NCI-H524 (cell line): ENCODE measurements at places on chromosomes 11 and 22.

DNA sequence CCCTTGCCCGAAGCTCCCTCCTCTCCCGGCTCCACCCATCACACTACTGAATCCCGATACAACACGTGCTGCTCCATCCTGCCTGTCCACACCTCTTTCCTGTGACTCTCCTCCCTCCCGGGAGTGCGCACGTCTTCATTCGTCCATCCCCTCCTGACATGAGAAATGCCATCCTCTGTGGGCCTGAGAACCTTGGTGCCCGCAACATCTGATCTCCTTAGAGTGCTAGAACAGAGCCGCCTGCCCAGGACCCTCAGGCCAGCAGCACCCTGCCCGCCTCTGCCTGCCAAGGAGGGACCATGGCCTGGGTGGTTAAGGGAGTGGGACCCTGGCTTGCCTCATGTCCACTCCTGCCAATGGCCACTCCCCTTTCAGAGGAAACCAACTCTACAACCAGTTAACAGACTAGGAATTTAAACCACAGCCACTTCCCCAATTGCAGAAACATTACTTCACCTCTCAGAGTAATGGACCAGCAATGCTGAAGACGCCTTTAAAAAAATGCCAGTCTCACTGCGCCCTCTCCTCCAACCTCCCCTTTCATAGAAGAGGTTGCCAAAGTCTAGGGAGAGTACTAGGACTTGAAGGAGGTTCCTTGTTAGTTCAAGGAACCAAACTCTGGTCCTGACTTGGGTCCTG lies 466.3 kb downstream of the OPCML start:
- no peak for DNase-seq

GRCh38 chr11:46643531-46643930 lies 26.2 kb downstream of the ATG13 start:
- DNase-seq, result no peak

- no peak for DNase-seq
These were observed 121.7 kb downstream of the BRD1 start for GRCh38 chr22:49705972-49706352.

GRCh38 chr11:130512662-130513061 lies 64.2 kb downstream of the ADAMTS15 start:
- DNase-seq, result no peak

DNA sequence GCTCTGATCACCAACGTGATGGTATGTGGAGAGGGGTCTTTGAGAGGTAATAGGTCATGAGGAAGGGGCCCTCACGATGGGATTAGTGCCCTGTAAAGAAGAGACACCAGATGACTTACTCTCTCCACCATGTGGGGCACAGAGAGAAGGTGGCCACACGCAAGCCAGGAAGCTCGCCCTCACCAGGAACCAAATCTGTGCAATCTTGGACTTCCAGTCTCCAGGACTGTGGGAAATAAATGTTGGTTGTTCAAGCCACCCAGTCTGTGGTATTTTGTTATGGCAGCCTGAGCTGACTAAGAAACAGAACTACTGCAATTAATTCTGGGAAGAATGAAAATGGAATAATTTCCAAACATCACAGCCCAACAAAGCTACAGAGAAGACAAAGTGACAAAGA lies 117.5 kb downstream of the SNX19 start:
- no peak for DNase-seq

DNA sequence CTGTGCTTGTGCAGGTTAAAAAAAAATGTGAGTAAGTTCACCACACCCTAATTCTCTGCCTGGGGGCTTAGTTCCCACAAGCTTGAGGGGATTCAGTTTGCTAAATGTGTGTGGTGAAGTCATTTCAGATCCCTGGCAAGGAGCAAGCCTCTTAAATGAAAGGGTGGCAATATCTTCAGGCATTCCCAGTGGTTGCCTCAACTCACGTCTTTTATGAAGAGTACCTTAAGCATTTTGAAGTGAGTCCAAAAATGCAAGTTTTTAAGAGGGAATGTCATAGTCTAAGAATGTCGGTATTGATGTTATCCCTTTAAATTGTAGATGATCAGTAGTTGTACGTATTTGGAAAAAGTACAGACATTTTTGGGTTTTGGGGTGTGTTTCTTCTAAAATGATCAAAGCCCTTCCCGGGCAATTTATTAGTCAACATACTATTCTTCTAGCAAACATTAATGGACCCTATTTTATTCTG lies 4.9 kb downstream of the TCP11L1 start:
- DNase-seq, result no peak

GRCh38 chr11:110044226-110044968 lies 48.8 kb upstream of the ZC3H12C start:
- DNase-seq, result no peak

GRCh38 chr22:39745789-39746188 lies 147.8 kb downstream of the ENTHD1 start:
- DNase-seq, result no peak

DNA sequence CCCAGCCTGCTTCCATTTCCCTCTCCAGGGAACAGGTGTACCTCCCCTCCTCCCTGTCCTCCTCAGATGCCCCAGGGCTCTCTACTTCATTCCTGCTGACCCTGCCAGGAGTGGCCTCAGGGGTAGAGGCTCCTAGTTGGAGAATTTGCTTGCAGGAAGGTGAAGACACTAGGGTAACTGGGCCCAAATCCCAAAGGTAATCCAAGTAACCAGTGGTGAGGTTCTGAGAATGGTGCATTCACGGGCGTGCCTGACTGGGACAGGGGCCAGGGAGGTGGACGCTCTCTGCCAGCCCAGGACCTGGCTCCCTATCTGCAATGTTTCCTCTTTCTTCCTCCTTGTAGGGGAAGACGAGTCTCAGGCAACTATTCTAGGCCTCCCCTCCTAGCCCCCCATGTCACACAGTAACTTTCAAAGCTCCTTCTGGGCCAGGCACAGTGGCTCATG lies 2.9 kb downstream of the SLC35C1 start:
- no peak for DNase-seq

- DNase-seq, result no peak
These were observed 4.0 kb downstream of the P4HA3 start for GRCh38 chr11:74307434-74307833.

DNA sequence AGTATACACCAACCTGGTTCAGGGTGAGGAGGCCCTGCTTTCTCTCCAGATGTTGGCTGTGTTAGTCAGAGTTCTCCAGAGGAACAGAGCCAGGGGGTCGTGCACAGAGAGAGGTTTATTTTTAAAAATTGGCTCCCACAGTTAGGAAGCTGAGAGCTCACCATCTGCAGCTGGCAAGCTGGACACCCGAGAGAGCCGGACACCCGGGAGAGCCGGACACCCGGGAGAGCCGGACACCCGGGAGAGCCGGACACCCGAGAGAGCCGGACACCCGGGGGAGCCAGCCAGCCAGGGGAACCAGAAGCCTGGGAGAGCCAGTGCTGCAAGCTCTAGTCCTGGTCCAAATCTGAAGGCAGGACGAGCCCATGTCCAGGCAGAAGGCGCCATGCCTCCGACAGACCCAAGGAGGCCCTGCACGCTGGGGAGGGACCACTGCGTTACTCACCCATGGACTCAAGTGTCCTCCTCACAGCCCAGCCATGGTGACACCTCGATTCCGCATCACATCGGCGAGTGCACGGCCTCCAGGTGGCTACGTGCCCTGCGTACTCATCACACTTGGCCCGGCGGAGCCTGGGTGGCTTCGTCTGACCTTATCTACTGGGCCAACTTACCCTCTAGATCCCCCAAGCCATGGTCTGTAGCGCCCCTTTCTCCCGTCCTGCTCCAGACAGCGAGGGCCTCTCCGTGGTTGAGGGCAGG lies 99.0 kb downstream of the BRD1 start:
- DNase-seq, result no peak

- no peak for DNase-seq
These were observed 26.3 kb upstream of the CSF2RB start for GRCh38 chr22:36887162-36887561.

GRCh38 chr11:114345575-114346222 lies 49.5 kb downstream of the NNMT start:
- no peak for DNase-seq

DNA sequence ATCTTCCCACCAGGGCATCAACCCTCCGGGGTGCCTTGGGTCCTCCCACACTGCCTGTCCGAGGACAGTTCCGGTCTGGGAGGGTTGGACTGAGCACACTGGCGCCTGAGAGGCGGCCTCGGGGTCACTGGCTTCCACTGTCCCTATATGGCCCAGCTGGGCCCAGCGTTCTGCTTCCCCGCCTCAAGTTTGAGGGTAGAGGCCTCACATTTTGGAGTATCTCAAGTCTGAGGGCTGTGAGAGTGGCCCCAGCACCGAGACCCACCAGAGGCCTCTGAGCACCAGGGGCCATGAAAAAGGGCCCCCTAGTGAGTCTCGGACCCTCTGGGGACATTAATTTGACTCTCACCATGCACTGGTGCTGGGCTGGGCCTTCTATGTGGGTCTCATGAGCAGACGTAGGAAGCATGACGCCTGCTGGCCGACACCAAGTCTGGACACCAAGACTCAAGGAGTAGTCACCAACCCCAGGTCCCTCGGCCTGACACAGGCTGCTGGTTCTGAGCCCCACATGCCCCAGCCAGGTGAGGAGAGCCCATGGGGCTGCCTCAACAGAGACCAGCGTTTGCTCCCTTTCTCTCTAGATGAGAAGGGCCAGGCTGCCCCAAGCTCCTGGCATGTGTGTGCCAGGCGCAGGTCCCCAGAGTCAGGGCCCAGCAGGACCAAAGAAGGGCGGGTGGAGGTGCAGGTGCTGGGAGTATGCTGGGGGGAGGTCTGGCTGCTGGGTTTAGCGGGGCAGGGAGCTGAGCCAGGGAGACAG lies 27.5 kb downstream of the ARVCF start:
- no peak for DNase-seq

- DNase-seq, result no peak
These were observed 13.0 kb upstream of the FCHSD2 start for GRCh38 chr11:73155102-73155501.

GRCh38 chr11:5171856-5172255 lies 17.3 kb upstream of the OR52A1 start:
- no peak for DNase-seq

GRCh38 chr22:22935546-22936157 lies 48.0 kb downstream of the IGLL5 start:
- no peak for DNase-seq

DNA sequence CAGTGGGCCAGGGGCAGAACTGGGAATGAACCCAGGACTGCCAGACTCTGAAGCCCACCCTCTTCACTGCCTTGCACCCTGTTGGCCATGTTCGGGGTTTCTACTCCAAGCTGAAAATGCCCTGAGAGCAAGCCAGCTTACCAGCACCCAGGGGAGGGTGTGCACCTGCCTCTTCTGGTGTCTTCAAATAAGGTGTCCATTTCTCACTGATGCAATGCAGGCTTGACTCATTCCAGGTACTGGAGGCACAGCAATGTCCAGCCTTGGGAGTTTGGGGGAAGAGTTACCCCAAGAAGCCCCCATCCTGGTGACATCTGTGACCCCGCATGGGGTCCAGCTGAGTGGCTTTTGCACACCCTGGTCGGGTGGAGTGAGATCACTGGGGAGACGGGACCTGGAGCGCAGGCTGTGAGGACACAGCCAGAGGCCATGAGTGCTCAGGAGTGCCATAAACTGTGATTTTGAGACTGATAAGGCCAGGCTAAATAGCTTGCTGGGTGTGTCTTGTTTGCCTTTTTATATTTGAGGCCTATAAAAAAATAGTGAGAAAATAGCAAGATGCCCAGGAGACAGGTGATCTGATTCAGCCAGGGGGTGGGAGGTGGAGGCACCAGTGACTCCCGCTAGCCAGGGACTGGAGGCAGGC lies 4.6 kb upstream of the CERK start:
- DNase-seq, result no peak

- DNase-seq, result no peak
These were observed 30.5 kb upstream of the TTC28 start for GRCh38 chr22:28710107-28710506.

DNA sequence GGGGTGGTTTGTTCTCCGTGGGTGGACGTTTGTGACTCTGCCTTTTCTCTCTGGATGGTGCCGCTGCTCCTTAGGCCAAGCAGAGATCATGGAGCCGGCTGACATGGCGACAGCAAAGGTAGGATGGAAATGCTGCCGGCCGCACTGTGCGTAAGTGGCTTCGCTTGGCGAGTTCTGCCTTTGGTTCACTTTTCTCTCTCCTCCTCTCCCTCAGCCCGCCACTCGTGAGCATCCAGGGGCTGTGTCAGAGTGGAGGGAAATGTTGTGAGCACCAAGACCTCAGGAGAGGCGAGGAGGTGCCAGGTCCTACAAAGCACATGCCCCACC lies 80.5 kb downstream of the GRAMD1B start:
- no peak for DNase-seq

DNA sequence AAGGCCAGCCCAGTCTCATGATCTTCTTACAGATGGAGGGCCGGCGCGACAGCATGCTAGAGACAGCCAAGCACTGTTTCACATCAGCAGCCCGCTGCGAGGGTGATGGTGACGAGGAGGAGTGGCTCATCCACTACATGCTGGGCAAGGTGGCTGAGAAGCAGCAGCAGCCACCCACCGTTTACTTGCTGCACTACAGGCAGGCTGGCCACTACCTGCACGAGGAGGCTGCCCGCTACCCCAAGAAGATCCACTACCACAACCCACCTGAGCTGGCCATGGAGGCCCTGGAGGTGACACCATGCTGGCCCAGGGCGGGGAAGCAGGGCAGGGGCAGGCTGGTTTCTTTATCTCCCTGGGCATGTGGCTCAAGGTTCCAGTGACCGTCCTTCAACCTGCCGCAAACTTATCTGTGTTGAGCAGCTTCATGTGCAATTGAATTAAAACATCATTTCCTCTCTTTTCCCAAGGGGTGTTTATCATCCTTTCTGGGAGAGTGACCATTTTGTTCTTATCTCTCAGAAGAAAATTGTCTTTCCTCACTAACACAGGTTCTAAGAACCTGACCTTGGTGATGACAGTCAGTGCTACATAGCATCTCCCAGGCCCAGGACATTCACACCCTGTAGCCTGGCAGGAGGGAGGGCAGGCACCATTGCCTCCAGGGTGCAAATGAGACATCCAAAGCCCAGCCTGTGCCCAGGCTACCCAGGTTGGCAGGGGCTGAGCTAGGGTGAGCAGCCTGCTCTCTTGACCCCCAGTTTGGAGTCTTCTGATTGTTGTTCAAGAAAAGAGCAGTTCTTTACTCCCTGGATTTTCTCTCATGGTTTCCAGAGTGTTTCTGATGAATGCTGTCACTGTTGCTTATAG lies 80.7 kb downstream of the CABIN1 start:
- no peak for DNase-seq

- DNase-seq, result no peak
These were observed 28.7 kb downstream of the PDGFB start for GRCh38 chr22:39216143-39216490.

GRCh38 chr11:37264783-37265182 lies 666.7 kb upstream of the RAG2 start:
- no peak for DNase-seq

- no peak for DNase-seq
These were observed 13.7 kb upstream of the SCUBE1 start for GRCh38 chr22:43356881-43357280.

DNA sequence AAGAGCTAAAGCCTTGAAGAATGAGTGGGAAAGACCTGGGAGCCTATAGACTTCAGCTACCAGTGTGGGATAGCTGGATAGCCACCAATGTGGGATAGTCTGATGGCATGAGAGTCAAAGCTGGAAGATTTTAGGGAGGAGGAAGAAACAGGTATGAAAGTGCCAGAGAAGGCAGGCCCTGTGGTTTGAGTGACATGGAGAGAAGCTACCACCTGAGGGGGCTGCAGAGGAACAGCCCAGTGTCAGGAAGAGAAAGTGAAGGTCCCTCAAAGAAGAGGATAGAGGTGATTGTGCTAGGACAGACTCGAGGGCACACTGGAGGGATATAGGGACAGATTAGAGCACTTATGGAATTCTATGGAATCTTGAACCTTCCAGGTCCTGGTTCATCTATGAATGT lies 23.1 kb upstream of the PAX6 start:
- no peak for DNase-seq

GRCh38 chr11:102325088-102325487 lies 7.8 kb downstream of the BIRC3 start:
- DNase-seq, result no peak

- no peak for DNase-seq
These were observed 371.2 kb upstream of the B3GAT1 start for GRCh38 chr11:134783234-134783633.
